ENCODE measurements at places on chromosomes 2 and 18.
A peak's percentile ranks its signal among the peaks of the same experiment; 100 is the strongest.

DNA sequence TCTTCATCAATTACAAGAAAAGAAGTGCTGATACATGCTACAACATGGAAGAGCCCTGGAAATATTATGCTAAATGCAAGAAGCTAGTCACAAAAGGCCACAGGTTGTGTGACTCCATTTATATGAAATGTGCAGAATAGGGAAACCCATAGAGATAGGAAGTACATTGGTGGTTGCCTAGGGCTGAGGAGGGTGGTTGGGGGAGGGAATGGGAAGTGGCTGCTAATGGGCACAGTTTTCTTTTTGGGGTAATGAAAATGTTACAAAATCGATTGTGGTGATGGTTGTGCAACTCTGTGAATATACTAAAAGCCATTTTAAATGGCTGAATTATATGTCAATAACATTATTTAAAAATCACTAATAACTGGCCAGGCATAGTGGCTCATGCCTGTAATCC is 24.3 kb upstream of the RESP18 start:
- DNase-seq, result peak; percentile 60

- no peak for DNase-seq
Observed at GRCh38 chr2:1625281-1626001, 118.9 kb downstream of the PXDN start.

GRCh38 chr2:7984693-7985353 is 697.0 kb upstream of the ID2 start:
- no peak for DNase-seq

- DNase-seq, result no peak
Observed at GRCh38 chr18:59549503-59550173, 147.6 kb downstream of the CCBE1 start.

DNA sequence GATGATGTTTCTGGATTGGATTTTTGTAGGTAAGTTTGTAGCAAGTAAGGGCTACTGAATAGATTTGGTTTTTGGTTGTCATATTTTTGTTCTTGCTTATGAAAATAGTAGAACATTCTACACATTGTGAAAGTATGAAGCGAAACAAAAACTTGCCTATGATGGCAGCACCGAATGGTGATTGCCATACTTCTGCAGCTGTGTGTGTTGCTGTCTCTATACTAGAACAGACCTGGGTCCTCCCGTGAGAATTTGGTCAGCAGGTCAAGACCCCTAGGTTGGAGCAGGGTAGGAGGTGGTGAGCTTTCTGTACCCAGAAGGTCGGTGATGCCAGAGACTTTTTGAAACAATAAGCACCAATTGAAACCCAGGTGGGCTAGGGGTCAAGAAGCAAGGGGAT is 322.6 kb downstream of the PRKCE start:
- DNase-seq, result no peak

DNA sequence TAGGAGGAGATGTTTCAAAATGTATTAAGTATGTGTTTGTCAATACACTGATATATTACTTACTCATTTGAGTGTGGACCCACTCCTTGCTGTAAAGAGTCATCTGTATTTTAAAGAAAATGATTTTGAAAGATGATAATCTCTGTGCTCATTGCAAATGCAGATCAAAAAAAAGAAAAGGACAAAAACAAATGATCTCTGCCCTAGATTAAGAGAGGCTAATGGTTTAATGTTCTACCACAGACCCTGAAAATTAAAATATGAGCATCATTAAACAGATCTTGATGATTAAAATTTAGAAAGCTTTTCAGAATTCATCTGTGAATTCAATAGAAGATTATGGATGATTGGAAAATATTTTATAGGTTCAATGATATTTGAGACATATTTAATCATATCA is 136.5 kb downstream of the CNTNAP5 start:
- DNase-seq, result no peak

DNA sequence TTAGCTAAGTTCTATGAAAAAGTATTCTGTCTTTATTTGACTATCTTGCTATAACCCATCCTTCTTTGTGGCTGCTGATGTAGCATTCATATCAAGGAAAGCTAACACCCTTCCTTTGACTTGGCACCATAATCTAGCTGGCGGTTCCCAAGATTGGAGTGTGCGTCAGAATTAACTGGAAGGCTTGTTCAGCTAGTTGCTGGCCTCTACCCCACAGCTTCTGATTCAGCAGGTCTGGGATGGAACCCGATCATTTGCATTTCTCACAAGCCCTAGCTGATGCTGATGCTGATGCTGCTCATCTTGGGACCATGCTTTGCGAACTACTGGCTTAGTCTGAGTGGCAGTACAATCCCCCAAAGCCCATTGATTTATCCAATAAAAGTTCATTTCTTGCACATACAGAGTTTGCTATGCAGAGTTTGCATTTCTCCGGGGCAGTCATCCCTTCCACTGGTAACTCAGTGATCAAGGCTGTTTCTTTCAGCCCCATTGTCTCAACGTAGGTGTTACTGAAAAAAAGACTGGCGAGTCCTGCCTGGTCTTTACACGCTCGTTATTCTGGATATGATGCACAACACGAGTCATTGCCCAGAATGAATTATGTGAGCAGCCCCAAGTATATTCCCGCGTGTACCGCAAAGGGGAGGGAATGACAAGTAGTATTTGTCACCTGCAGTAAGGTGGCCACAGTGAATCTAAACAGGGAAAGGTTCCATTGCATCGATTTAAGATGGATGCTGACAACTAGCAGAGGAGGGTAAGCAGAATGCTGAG is 96.5 kb downstream of the ZNF532 start:
- DNase-seq, result no peak

GRCh38 chr18:79260023-79260422 is 135.7 kb upstream of the NFATC1 start:
- no peak for DNase-seq

- no peak for DNase-seq
Observed at GRCh38 chr2:176902454-176902853, 310.1 kb upstream of the HNRNPA3 start.

DNA sequence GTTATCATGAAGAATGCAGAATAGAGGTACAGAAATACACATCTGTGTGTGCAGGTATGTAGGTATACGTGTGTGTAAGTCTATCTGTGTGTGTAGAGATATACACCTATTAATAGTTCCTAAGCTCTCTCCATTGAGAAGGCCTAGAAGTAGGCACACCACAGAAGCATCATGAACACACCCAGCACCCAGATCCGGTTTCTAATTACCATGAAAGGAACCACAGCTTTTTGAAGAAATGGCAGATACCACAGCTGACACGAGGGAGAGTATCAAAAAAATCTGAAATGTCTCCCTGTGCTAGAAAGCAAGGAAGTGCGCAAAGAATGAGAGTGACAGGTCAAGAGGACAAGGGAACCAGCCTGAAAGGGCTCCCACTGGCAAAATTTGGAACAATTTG is 27.7 kb upstream of the AP1S3 start:
- no peak for DNase-seq

GRCh38 chr18:24115628-24116027 is 23.2 kb upstream of the CABYR start:
- DNase-seq, result peak; percentile 9

DNA sequence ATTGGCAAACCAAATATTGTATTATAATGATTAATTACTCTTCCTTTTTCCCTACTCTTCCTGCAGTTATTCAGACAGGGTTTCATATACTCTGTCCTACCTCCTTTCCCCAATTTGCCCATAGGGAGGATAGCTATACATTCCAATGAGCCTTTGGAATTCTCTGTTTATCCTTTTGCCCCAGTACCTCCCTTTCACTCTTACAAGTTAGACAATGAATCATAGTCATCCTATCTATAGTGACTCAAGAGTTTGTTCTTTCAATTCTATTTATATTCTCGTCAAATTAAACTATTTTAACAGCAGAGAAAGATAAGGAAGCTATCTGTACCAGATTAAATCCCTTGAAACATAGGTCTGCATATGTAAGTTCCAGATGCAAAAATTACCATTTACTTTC is 437.5 kb downstream of the NR4A2 start:
- DNase-seq, result no peak

- DNase-seq, result no peak
Observed at GRCh38 chr18:57220930-57221483, 74.1 kb downstream of the BOD1L2 start.

DNA sequence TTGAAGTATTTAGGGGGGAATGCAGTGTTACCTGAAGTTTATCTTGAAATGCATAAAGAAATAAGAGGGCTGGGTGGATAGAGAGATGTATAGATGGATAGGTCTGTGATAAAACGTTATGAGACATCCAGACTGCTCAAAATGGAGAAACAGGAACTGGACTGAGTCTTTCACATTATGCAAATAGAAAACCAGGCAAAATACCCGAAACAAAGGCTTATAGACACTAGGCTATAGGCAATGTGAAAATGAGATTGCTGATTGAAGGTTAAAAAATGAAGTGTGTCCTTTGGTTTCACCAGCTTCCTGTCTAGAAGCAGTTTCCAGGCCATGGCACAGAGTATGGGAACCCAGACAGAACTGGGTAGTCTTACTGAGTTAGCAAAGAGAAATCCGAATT is 24.9 kb upstream of the SLC3A1 start:
- no peak for DNase-seq

DNA sequence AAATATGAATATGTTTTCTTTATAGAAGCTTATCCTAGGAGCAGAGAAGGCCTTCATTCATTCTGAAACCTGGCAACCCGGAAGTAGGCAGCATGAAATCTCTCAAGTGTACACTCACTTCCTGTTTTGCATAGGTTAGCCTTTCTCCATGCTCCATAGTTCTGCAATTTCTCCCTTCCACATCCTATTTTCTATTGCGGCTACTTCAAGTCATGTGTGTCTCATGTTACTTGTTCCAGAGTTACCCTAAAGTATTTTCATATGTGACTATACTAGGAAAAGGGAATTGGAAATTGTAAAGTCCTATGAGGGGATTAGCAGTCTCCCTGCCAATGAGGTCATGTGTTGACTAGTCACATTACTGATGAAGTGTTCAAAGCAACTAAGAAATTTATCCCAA is 320.6 kb downstream of the NCKAP5 start:
- no peak for DNase-seq

GRCh38 chr2:20509770-20510490 is 63.1 kb downstream of the RHOB start:
- no peak for DNase-seq

GRCh38 chr2:17517481-17518211 is 594 bp downstream of the RAD51AP2 start:
- no peak for DNase-seq

DNA sequence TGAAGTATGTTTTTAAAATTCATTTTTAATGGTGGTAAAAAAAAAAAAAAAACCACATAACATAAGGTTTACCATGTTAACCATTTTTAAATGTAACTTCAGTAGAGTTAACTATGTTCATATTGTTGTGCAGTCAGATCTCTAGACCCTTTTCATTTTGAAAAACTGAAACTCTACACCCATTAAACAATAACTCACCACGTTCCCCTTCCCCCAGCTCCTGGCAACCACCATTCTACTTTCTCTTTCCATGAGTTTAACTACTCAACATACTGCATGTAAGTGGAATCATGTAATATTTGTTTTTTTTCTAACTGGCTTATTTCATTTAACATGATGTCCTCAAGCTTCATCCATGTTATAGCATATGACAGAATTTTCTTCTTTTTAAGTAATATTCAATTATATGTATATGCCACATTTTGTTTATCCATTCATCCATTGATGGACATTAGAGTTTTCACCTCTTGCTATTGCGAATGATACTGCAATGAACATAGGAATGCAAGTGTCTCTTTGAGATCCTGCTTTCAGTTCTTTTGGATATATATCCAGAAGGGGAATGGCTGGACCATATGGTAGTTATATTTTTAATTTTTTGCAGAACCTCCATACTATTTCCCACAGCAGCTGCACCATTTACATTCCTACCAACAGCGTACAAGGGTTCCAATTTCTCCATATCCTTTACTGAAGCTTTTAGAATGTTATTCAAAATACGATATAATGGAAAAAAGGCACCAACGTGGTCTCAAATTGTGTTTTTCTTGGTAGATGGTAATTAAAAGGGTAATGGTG is 91.0 kb downstream of the SPTBN1 start:
- no peak for DNase-seq
